ENCODE measurements at places on chromosomes 11 and 22.

DNA sequence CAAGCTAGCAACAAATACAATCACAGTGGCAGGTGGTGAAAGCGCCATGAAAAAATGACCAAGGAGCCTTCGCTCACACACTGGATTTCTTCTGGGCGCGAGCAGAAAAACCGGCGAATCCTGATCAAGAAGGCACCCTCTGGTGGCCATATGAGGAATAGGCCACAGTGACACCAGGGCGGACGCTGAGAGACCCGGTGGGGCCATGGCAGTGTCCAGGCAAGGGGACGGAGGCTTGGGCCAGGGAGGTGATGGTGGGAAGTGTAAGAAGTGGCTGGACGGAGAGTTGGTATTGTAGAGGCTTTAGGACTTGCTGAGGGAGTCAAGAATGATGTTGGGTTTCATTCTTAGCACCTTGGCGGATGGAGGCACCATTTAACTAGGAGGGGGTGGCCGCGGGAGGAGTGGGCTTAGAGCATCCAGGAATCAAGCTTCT lies 16.9 kb upstream of the RAC2 start:
- peak; percentile 75 for DNase-seq

GRCh38 chr11:11351042-11351586 lies 1.9 kb downstream of the CSNK2A3 start:
- no peak for DNase-seq

- peak; percentile 54 for DNase-seq
Measured at GRCh38 chr11:94785509-94785908, 17.4 kb downstream of the AMOTL1 start.

DNA sequence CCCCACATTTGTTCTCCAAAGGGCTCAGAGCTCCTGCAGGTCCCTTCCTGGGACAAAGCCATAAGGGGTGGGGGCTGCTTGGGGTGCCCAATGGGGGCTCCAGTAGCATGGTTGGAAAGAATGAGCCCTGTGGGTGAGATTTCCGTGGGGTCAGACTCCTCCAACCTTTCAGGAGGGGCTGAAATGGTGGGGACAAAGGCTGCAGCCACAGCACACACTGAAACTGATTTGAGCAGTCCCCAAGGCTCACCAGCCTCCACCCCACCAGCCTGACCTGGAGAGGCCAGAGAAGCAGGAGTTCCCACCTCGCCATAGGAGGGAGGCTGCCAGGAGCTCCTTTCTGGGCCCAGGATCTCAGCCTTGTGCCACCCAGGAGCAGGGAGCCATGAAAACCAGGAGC lies 69.2 kb downstream of the MN1 start:
- DNase-seq, result no peak

DNA sequence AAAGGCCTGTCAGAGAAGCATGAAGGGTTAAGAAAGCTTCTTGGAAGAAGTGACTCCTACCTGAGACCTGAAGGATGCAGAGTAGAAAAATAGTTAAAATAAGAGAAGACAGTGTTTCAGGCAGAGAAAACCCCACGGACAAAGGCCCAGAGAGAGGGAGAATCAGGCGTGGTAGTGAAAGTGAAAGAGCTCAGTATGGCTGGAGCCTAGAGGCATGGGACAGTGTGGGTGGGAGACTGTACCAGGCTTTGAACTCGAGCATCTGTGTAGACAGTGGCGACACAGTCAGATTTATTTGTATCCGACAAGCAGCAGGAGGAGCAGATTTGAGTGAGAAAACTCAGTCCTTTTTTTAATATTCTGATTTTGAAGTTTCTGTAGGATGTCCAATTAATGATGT lies 360.0 kb downstream of the OPCML start:
- DNase-seq, result no peak

- DNase-seq, result peak; percentile 83
Measured at GRCh38 chr22:24803064-24803542, 2.9 kb upstream of the SGSM1 start.

DNA sequence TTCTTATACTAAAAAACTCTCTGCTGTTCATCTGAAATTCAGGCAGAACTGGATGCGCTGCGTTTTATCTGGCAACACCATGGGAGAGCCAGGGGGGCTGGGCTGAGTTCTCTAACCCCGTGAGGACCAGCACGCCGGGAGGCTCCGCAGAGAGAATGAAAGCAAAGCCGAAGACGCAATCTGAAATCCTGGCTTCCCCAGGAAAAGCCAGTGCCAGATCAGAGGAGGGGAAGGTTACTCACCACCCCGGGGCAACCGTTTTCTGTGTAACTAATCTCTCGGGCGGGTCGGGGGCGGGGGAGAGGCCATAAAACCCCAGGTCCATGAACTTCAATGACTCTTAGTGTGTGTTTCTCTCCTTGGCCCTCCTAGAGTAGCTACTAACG lies 99.4 kb downstream of the SHANK2 start:
- DNase-seq, result no peak

- DNase-seq, result no peak
Measured at GRCh38 chr11:94895971-94896370, 77.4 kb downstream of the CWC15 start.

DNA sequence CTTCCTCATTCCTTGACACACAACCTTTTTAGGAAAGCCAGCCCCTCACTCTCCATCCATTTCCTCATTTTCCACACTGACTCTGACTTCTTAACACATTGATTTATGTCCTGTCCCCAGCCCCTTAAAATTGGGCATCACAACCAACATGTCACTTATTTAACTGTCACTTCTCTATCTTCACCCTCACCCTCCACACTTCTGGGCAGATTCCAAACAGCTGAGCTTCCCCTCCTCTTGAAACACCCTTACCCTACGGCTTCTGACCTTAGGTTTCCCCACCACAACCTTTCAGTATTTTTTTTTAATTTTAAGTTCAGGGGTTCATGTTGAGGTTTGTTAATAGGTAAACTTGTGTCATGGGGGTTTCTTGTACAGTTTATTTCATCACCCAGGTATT lies 696.3 kb downstream of the DLG2 start:
- DNase-seq, result no peak

DNA sequence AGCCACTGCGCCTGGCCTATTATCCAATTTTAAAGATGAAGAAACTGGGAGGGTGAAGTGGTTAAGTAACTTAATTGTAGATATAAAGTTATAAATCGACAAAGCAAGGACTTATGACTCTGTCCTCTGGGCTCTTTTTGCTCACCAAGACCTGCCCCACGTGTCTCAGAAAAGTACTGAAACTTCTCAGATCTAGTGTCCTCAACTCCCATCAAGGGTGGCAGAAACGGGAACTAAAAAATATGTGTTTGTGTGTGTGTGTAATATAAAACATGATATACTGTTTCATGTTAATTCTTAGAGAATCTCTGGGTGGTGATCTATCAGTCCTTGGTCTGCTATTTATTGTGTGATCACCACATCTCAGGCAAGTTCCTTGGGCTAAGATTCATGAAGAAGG lies 104.9 kb downstream of the GAB2 start:
- DNase-seq, result no peak

GRCh38 chr11:115766561-115766960 lies 262.3 kb upstream of the CADM1 start:
- no peak for DNase-seq

Measured in glutamatergic neuron (in vitro differentiated cells).